ENCODE measurements at places on chromosomes 2 and 18. TPM values are rescaled to one million over a fixed set of nuclear protein-coding genes. Genes with fewer than 3 reads are reported as not detected.

TEX44 gene
- total RNA-seq, result not detected

EIF2AK2 gene
- total RNA-seq, result 25.4 TPM

TTN gene
- total RNA-seq, result 3.1 TPM

CNDP1 gene
- total RNA-seq, result not detected

UGT1A10 gene
- total RNA-seq, result not detected

NEU4 gene
- total RNA-seq, result 1.1 TPM

IL37 gene
- total RNA-seq, result 0.78 TPM

NETO1 gene
- not detected for total RNA-seq

- H3K4me3 ChIP-seq, result peak overlapping the region; percentile 99
- no peaks in the 10 kb centered on the region for H3K36me3 ChIP-seq
- H3K4me1 ChIP-seq, result peaks cover 8% of the 10 kb centered on the region
- no peak for ATAC-seq
Observed at GRCh38 chr2:178477443-178478129, 814 bp downstream of the FKBP7 start.

DNA sequence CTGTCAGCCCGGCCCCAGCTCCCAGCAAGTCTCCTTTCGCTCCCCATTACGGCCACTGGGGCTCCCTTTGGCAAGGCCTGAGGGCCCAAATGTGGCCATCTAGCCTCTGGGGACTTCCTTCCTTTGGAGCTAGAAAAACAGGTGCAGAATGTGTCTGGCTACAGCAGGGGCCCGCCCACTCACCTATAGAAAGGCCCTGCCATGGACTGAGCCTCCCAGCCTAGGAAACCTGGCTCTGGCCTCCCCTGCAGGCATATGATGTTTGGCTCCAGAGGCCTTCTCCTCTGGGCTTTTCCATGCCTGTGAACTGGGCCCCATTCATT lies 55.3 kb upstream of the ALPP start:
- H3K27me3 ChIP-seq, result no peaks in the 10 kb centered on the region
- no peak overlapping the region for H3K27ac ChIP-seq
- H3K4me1 ChIP-seq, result peaks cover 6% of the 10 kb centered on the region
- no peaks in the 10 kb centered on the region for H3K36me3 ChIP-seq
- no peak for ATAC-seq

- no peak for ATAC-seq
- H3K4me3 ChIP-seq, result no peak overlapping the region
- no peak overlapping the region for H3K27ac ChIP-seq
- H3K36me3 ChIP-seq, result no peaks in the 10 kb centered on the region
- no peaks in the 10 kb centered on the region for H3K4me1 ChIP-seq
- H3K27me3 ChIP-seq, result no peaks in the 10 kb centered on the region
Observed at GRCh38 chr18:43648002-43648401, 370.7 kb upstream of the SYT4 start.

- H3K4me3 ChIP-seq, result no peak overlapping the region
- no peaks in the 10 kb centered on the region for H3K36me3 ChIP-seq
- ATAC-seq, result peak; percentile 84
- peaks cover 10% of the 10 kb centered on the region for H3K4me1 ChIP-seq
- peaks cover 6% of the 10 kb centered on the region for H3K27me3 ChIP-seq
Observed at GRCh38 chr2:17643031-17643615, 102.6 kb downstream of the VSNL1 start.

GRCh38 chr2:39568561-39569006 lies 97.1 kb upstream of the TMEM178A start:
- H3K27me3 ChIP-seq, result no peaks in the 10 kb centered on the region
- H3K4me3 ChIP-seq, result no peak overlapping the region
- no peaks in the 10 kb centered on the region for H3K36me3 ChIP-seq
- H3K27ac ChIP-seq, result no peak overlapping the region

- no peak for ATAC-seq
- H3K27ac ChIP-seq, result no peak overlapping the region
- H3K36me3 ChIP-seq, result peaks cover 19% of the 10 kb centered on the region
- H3K4me3 ChIP-seq, result no peak overlapping the region
Observed at GRCh38 chr2:45438872-45439665, 172.0 kb downstream of the SRBD1 start.

GRCh38 chr18:1846640-1847039 lies 724.7 kb downstream of the METTL4 start:
- no peaks in the 10 kb centered on the region for H3K36me3 ChIP-seq
- H3K4me3 ChIP-seq, result no peak overlapping the region
- H3K27ac ChIP-seq, result no peak overlapping the region

DNA sequence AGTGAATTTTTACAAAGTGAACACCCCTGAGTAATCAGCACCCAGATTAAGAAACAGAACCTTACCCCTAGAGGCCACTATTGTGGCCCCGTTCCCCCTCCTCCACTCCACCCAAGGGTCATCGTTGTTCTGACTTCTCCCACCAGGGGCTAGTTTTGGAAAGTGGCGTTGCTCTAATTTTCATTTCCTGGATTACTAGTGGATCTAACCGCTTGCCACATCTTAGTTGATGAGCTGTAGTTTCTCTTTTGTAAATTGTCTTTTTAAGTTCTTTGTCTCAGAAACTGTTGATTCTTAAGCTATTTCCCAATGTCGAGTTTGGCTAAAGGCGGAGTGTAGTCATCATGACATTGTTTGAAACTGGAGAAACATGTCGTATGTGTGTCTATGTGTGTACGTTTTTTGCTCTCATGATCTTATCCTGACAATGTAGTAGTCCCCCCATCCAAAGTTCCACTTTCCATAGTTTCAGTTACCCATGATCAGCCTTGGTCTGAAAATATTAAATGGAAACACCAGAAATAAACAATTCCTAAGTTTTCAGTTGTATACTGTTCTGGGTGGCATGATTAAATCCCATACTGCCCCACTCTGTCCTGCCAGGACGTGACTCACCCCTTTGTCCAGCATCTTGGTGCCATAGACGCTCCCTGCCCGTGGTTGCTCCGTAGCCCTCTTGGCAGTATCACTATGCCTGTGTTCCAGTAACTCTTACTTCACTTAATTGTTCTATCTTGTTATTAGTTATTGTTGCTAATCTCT lies 71.0 kb upstream of the SP3 start:
- no peak overlapping the region for H3K4me3 ChIP-seq
- H3K27ac ChIP-seq, result no peak overlapping the region
- no peaks in the 10 kb centered on the region for H3K36me3 ChIP-seq
- no peak for ATAC-seq
- H3K27me3 ChIP-seq, result peaks cover 10% of the 10 kb centered on the region

- ATAC-seq, result no peak
- peaks cover 13% of the 10 kb centered on the region for H3K4me1 ChIP-seq
- H3K27ac ChIP-seq, result no peak overlapping the region
- H3K4me3 ChIP-seq, result no peak overlapping the region
Observed at GRCh38 chr2:62036761-62037250, 131.3 kb downstream of the COMMD1 start.

GRCh38 chr2:213149949-213150314 lies 1.5 kb downstream of the IKZF2 start:
- no peak for ATAC-seq
- peaks cover 38% of the 10 kb centered on the region for H3K27me3 ChIP-seq
- peak overlapping the region; percentile 86 for H3K4me3 ChIP-seq
- H3K36me3 ChIP-seq, result no peaks in the 10 kb centered on the region

- no peak overlapping the region for H3K4me3 ChIP-seq
- H3K4me1 ChIP-seq, result no peaks in the 10 kb centered on the region
- H3K27ac ChIP-seq, result no peak overlapping the region
- no peaks in the 10 kb centered on the region for H3K36me3 ChIP-seq
- peaks cover 4% of the 10 kb centered on the region for H3K27me3 ChIP-seq
Observed at GRCh38 chr2:71991397-71991796, 156.3 kb downstream of the CYP26B1 start.

DNA sequence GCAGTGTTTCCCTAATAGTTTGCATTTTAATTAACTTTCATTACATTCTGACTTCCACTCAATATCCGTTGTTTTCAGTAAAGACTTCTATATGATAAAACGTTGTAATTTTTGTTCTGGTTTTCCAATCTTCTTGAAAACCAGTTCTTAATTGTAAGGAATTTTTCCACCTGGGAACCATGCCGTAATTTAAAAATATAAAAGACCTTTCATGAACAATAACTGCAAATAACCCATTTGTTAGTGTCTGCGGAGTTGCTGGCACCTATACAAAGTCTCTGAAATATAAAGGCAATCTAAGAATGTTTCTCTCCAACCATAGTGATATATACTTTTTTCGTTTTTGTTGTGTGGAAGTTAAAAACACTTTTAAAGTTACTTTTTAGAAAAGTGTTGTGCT lies 7.7 kb upstream of the SATB2 start:
- peaks cover 4% of the 10 kb centered on the region for H3K4me1 ChIP-seq
- no peak overlapping the region for H3K27ac ChIP-seq

GRCh38 chr2:65655000-65655399 lies 222.6 kb upstream of the SPRED2 start:
- H3K27me3 ChIP-seq, result peaks cover 8% of the 10 kb centered on the region
- no peaks in the 10 kb centered on the region for H3K36me3 ChIP-seq
- no peak overlapping the region for H3K27ac ChIP-seq
- no peak overlapping the region for H3K4me3 ChIP-seq
- no peak for ATAC-seq
- H3K4me1 ChIP-seq, result no peaks in the 10 kb centered on the region

Measured in activated T-helper 17 cell treated with anti-CD3 and anti-CD28 coated beads, Interleukin-2, amount 50 U/mL, for 72 hours (primary cell).